ENCODE measurements at places on chromosomes 5 and 9.

- H3K36me3 ChIP-seq, result no peaks in the 10 kb centered on the region
- peaks cover 79% of the 10 kb centered on the region for H3K27me3 ChIP-seq
- H3K4me3 ChIP-seq, result peak overlapping the region; percentile 53
- peaks cover 19% of the 10 kb centered on the region for H3K4me1 ChIP-seq
- H3K27ac ChIP-seq, result no peak overlapping the region
Observed at GRCh38 chr5:45695804-45696156, 400 bp downstream of the HCN1 start.

- H3K4me3 ChIP-seq, result no peak overlapping the region
- H3K4me1 ChIP-seq, result no peaks in the 10 kb centered on the region
- H3K36me3 ChIP-seq, result no peaks in the 10 kb centered on the region
- no peaks in the 10 kb centered on the region for H3K27me3 ChIP-seq
- no peak for ATAC-seq
- no peak overlapping the region for H3K27ac ChIP-seq
Observed at GRCh38 chr5:16888694-16889124, 47.4 kb downstream of the MYO10 start.

- H3K4me3 ChIP-seq, result no peak overlapping the region
- ATAC-seq, result no peak
- H3K27ac ChIP-seq, result no peak overlapping the region
- no peaks in the 10 kb centered on the region for H3K36me3 ChIP-seq
- H3K27me3 ChIP-seq, result no peaks in the 10 kb centered on the region
Observed at GRCh38 chr9:23598994-23599393, 227.0 kb downstream of the ELAVL2 start.

- H3K4me1 ChIP-seq, result no peaks in the 10 kb centered on the region
- H3K36me3 ChIP-seq, result no peaks in the 10 kb centered on the region
- H3K27ac ChIP-seq, result no peak overlapping the region
- ATAC-seq, result no peak
- no peak overlapping the region for H3K4me3 ChIP-seq
- H3K27me3 ChIP-seq, result no peaks in the 10 kb centered on the region
Observed at GRCh38 chr5:31225118-31225517, 31.6 kb downstream of the CDH6 start.

DNA sequence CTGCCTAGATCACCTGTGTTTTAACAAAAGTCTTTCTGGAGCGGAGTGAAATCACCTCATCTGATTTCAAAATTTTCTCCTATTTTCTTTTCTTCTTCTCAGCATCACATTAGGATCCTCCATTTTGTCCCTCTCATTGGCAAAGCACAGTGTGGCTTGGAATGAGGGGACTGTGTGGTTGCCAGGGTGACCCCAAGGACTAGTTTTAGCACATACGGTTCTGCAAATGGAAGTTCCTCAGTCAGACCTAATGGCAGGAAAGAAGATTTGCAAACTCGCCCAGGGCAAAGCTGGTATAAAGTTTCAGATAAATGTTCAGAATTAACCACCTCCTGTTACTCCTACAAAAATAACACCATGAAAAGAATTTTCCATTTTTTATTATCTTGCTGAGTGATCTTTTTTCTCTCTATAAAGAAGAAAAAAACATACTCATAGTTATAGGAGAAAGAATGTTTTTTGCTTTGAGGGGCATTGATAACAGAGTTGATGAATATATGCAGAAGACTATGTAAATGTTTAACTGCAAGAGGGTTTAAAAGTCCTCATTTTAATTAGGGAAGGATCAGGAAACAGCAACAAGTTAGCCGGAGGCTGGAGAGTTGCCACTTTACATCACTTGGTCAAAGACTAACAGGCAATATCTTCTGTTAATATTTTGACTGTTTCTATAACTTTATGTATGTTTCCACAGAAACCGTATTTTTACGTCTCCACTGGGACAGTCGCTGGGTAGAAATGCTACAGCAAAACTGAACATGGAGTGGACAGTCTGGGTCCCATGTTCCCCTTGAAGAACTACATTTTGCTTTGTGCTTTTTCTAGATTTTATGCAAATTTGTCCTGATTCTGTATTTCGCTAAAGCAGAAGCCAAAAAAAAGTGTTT lies 257.8 kb downstream of the NR2F1-AS1 start:
- H3K4me1 ChIP-seq, result no peaks in the 10 kb centered on the region
- H3K36me3 ChIP-seq, result no peaks in the 10 kb centered on the region
- H3K4me3 ChIP-seq, result no peak overlapping the region
- H3K27me3 ChIP-seq, result no peaks in the 10 kb centered on the region
- ATAC-seq, result no peak
- no peak overlapping the region for H3K27ac ChIP-seq

DNA sequence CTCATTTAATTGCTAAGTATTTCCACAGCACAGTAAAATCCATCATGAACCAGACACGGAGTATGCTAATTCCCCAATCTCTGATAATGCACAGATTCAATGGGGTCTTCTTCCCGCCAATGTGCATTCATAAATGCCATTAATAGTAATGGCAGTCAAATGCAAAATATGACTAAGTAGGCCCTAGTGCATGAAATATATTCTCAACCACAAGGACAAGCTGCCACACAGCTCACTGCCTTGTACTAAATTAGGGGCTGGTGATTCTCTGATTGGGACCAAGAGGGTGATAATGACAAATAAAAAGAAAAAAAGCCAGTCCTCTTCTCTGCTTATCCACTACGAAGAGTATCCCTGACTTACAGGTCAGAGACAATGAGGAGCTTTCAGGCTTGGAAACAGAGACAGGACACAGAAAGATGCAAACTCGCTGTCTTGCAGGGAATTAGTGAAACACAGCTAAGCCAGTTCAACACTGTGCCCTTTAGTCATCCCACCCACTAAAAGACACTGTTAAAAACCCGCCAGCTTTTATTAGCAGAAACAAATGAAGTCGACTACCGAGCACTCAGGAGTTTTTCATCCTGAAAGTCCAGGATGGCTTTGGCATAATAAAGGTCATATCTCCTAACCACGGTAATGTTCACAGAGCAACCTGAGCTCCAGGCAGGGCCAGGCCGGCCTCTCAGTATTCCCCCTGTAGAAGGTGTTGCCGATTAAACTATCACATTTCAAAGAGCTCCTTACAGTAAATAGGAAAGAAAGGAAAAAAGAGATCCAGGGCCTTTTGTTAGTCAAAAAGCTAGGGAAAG lies 148.1 kb downstream of the EBF1 start:
- no peak for ATAC-seq
- peaks cover 8% of the 10 kb centered on the region for H3K27me3 ChIP-seq
- H3K4me1 ChIP-seq, result no peaks in the 10 kb centered on the region
- H3K36me3 ChIP-seq, result no peaks in the 10 kb centered on the region

DNA sequence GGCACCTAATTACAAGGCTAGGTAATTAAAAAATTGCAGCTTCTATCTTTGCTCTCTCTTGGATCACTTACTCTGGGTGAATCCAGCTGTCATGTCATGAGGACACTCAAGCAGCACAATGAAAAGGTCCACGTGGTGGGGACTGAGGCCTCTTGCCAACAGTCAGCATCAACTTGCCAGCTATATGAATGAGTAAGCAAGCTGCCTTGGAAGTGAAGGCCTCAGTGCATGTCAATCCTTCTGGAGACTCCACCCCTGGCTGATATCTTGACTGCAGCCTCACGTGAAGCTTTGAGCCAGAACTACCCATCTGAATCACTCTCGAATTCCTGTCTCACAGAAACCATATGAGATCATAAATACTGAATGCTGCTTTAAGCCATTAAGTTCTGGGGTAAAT lies 140.5 kb downstream of the SNX18 start:
- H3K27ac ChIP-seq, result no peak overlapping the region
- no peaks in the 10 kb centered on the region for H3K4me1 ChIP-seq
- no peaks in the 10 kb centered on the region for H3K27me3 ChIP-seq
- no peaks in the 10 kb centered on the region for H3K36me3 ChIP-seq

GRCh38 chr5:143678148-143678905 lies 133.6 kb upstream of the HMHB1 start:
- H3K4me3 ChIP-seq, result no peak overlapping the region
- H3K27me3 ChIP-seq, result no peaks in the 10 kb centered on the region
- no peaks in the 10 kb centered on the region for H3K36me3 ChIP-seq

- no peak for ATAC-seq
- no peaks in the 10 kb centered on the region for H3K27me3 ChIP-seq
- no peak overlapping the region for H3K27ac ChIP-seq
- H3K36me3 ChIP-seq, result no peaks in the 10 kb centered on the region
- H3K4me3 ChIP-seq, result no peak overlapping the region
Observed at GRCh38 chr5:109944461-109944860, 254.7 kb downstream of the MAN2A1 start.

- no peak overlapping the region for H3K4me3 ChIP-seq
- no peak overlapping the region for H3K27ac ChIP-seq
Observed at GRCh38 chr5:125151150-125151900, 404.9 kb upstream of the ZNF608 start.

DNA sequence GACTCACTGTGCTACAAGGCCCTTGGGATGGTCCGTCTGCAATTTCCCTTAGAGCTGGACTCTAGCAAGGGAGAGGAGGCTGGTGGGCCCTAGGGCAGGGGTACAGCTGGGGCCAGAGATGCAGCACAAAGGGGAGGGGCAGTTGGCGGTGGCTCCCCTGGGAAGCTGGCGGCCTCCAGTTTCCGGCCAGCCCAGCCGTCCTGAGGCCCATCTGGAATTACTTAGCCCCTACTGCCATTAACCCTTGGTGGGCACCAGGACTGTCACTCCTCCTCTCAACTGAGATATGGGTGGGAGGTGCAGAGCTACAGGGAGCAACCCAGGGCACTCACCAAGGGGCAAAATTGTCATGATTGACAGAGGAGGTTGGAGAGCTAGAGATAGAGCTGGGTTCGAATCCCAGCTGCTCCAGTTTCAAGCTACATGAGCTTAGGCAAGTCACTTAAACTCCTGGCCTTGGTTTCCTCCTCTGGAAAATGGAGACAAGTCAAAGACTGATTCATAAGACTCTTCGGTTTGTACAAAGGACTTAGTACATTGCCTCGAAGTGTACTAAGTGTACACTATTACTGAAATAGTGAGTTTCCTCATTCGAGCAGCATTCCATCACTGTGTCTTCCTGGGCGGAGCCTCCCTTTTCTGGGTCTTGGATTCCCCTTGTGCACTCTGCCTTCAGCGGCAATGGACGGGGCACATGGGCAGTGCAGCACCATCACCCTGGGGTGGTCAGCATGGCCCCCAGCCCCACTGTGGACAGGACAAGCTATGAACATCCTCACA lies 2.7 kb upstream of the PDGFRB start:
- no peaks in the 10 kb centered on the region for H3K27me3 ChIP-seq
- H3K4me3 ChIP-seq, result no peak overlapping the region
- no peaks in the 10 kb centered on the region for H3K36me3 ChIP-seq
- ATAC-seq, result peak; percentile 15
- H3K27ac ChIP-seq, result no peak overlapping the region
- peaks cover 27% of the 10 kb centered on the region for H3K4me1 ChIP-seq

DNA sequence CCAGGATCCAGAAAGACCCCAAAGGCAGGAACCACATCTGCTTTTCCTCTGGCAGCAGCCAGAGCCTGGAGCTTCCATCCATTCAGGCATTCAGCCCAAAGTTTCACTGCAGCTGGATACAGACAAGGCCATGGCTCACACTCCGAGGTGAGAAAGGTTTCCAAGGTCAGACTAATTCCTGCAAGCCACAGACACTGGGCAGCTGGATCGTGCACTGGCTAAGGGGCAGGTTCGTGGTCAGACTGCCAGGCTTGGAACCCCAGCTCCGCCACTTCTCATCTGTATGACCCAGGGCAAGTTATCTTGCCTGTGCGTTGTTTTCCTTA lies 36.9 kb downstream of the SPOCK1 start:
- no peak overlapping the region for H3K27ac ChIP-seq
- ATAC-seq, result no peak
- H3K27me3 ChIP-seq, result no peaks in the 10 kb centered on the region

- ATAC-seq, result no peak
- H3K27me3 ChIP-seq, result no peaks in the 10 kb centered on the region
- no peak overlapping the region for H3K4me3 ChIP-seq
Observed at GRCh38 chr5:170821257-170821800, 37.8 kb downstream of the GABRP start.

GRCh38 chr5:157263496-157264090 lies 2.3 kb upstream of the CYFIP2 start:
- no peak overlapping the region for H3K27ac ChIP-seq
- no peaks in the 10 kb centered on the region for H3K4me1 ChIP-seq
- no peaks in the 10 kb centered on the region for H3K27me3 ChIP-seq
- ATAC-seq, result no peak
- H3K36me3 ChIP-seq, result no peaks in the 10 kb centered on the region

DNA sequence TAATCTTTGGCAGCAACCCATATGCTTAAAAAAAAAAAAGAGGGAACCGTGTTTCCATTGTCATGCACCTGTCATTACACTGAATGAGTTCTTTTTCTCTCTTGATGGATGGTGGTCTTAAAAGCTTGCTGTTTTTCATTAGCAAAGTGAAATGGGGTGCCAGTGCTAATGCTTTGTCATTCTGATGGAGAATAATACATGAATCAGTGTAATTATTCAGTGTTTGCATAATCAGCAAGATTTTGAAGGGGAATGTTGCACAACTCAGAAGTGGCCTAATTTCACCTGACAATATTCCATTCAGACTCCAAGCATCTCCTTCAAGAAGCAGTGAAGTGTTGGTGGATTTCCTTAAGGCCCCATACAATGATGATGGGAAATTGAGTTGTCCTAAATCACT lies 38.1 kb downstream of the MAP1B start:
- peaks cover 98% of the 10 kb centered on the region for H3K4me1 ChIP-seq
- peak overlapping the region; percentile 73 for H3K27ac ChIP-seq
- H3K36me3 ChIP-seq, result no peaks in the 10 kb centered on the region

DNA sequence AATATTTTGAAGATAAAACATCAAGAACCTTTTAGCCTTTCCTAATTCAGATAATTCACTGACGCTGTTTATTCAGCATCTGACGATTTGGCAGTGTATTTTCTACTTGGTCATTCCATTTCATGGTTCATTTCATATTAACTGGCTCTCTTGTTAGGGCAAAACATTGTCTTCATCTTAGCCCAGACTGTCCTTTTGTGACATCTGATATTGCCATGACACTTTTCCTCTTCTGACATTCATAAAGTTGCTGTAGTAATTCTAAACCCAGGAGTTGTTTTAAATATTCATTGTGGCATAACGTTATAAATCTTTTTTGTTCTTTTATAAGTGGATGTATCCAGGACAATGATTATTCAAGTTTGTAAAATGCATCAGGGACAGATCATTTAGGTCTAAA lies 1.8 kb downstream of the SCAMP1 start:
- peaks cover 10% of the 10 kb centered on the region for H3K4me1 ChIP-seq
- no peak for ATAC-seq
- H3K27me3 ChIP-seq, result no peaks in the 10 kb centered on the region
- peak overlapping the region; percentile 90 for H3K27ac ChIP-seq
- H3K36me3 ChIP-seq, result no peaks in the 10 kb centered on the region
- H3K4me3 ChIP-seq, result no peak overlapping the region

DNA sequence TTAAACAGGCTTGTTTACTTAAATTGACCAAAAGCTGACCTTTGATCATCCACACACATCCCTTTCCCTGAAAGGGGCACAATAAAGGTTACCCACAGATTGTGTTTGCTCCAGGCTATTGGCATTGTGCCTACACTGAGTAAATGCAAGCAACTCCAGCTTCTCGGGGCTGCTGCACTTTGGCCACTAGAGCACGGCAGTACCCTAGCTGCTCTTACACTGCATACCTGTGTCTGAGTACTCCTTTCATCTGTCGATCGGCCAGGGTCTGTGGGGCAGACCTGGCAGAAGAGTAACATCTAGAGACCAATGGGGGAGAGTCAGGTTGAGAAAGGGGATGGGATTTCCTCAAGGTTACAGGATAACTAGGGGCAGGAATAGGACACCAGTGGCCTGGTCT lies 281.9 kb upstream of the NMUR2 start:
- ATAC-seq, result no peak
- no peaks in the 10 kb centered on the region for H3K36me3 ChIP-seq
- no peak overlapping the region for H3K27ac ChIP-seq
- no peaks in the 10 kb centered on the region for H3K27me3 ChIP-seq

- peaks cover 45% of the 10 kb centered on the region for H3K36me3 ChIP-seq
- H3K27ac ChIP-seq, result no peak overlapping the region
- H3K4me3 ChIP-seq, result no peak overlapping the region
- no peak for ATAC-seq
Observed at GRCh38 chr5:41747301-41747700, 122.9 kb downstream of the OXCT1 start.
